Osteoblast (primary cell): ENCODE measurements at places on chromosomes 7 and 10.

GRCh38 chr10:613271-614138 lies 76.0 kb downstream of the DIP2C start:
- no peak for DNase-seq

DNA sequence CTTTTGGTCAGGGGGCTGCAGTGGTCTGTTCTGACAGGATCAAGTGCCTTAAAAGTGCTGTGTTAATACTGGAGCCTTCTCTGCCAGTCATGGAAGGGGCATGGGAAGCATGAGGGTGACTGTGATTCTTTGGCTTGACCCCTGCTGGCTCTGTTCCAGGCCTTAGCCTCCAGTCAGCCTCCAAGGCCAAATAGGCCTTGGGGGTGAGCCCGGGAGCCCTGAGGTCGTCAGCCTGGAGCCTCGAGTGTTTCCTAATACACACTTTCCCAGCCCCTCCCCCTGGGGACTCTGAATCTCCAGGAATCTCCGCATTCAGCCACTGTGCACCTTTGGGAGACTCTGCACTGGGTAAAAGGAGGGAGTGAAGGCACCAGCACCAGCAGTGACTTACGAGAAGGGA lies 10.0 kb downstream of the HKDC1 start:
- DNase-seq = no peak

GRCh38 chr10:3783682-3784432 lies 1.2 kb downstream of the KLF6 start:
- peak; percentile 58 for DNase-seq

DNA sequence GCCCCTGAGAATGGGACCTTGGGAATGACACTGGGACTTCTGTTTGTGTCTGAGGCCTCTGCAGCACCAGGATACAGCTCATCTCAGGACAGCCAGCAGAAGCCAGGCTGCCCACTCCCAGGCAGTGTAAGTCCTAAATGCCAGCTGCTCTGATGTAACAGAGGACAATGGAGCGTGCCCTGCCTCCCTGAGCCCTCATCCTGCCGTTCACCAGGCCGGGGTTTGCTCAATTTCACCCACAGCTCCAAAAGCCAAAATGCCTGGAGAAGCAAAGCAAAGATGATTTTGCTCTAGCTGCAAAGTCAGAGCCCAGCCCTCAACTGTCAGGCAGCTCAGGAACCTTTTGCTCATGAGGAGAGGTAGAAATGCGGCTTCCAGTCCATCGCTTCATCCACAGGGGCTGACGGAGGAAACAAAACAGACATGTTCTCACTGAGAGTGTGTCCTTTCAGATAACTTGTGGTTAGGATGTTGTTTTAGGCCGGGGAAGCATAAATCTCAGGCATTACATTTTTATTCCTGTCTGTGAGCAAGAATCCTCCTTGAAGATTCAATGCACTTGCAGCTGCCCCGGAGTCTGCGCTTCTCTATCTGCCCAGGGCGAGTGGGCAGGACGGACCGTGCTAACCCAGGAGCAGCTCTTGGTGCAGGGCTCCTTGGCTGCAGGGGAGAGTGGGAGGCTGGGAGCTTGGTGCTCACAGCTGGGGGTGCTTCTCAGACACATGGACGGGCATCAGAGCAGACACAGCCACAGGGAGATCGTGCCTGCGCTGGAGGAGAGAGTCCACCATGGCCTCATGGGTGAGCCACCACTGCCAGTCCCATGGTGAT lies 83.2 kb upstream of the CHST15 start:
- peak; percentile 78 for DNase-seq

DNA sequence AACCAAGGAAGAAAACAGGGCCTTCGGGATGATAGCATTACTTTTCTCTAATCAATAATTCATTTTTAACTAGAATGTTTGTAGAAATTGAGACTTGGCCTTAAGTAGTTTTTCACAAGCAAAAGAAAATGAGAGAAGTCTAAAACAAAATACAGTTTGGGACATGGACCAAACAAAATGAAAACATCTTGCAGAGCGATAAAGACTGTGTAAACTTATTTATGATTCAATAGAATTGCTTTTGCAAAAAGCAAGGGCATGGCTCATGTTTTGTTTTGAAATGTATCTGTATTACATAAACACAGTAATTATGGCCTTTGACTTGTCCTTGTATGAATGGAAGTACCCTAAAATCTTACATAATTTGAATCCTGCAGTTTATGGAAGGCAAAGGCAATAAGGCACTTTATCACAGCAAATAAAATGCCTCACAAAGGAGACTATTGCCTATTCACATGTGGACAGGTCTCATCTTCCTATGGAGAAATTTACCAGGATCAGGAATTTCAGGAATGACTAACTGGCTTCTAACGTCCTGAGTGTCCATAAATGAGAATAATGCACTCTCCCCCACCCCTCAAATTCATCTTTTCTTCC lies 295.2 kb downstream of the PTEN start:
- no peak for DNase-seq

- peak; percentile 10 for DNase-seq
Observed at GRCh38 chr7:92586403-92586802, 3.8 kb downstream of the FAM133B start.
